ENCODE measurements at places on chromosomes 13 and 19.

DNA sequence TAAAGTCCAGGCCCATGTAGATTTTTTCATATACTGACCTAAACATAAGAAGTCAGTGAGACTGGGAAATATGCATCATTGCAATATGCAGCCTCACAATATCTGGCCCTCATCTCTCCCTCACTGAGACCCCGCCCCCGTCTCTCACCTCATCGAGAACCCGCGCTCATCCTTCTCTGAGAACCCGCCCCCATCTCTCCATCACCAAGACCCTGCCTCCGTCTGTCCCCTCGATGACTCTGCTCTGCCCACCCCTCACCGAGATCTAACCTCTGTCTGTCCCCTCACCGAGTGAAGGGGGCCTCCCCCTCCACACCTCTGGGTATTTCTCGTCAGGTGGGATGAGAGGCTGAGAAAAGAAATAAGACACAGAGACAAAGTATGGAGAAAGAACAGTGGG lies 20.5 kb upstream of the ZNF846 start:
- no peak for DNase-seq

- DNase-seq = no peak
Observed at GRCh38 chr13:27113436-27113835, 58.2 kb downstream of the USP12 start.

- no peak for DNase-seq
Observed at GRCh38 chr13:22451327-22451741, 729.4 kb upstream of the SGCG start.

- no peak for DNase-seq
Observed at GRCh38 chr13:97120976-97121375, 101.2 kb upstream of the MBNL2 start.

DNA sequence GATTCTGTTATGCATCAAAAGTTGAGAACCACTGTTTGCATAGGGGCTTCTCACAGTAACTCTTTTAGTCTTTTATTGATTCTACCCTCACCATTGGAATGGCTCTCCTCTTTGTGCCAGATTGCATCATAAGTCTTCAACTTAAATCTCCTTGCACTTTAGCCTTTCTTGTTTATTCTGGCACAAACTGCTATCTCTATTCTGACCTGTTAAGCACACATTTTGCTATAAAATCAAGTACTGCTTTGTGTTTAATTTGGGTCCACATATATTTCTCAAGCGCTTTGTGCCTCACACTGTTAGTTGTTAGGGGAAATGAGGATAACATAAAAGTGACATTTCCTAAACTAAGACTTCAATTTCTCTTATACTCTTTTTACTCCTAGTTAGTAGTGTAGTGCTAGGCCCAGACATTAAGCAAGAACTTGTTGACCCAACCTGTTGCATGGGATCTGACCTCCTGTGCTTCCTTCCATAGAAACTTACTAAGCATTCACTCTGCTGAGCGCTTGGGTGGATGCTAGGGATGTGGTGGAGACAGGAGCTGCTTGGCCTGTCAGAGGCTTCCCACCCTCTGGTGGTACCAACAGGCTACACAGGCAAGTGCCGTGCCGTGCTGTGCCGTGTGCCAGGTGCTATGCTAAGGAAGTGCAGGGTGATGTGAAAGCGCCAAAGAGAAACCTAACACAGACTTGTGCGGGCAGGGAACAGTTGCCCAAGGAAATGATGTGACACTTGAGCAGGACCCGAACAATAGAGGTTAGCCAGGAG lies 1.2 kb downstream of the UTP14C start:
- DNase-seq = no peak

GRCh38 chr19:28487999-28488398 lies 725.0 kb downstream of the UQCRFS1 start:
- no peak for DNase-seq

DNA sequence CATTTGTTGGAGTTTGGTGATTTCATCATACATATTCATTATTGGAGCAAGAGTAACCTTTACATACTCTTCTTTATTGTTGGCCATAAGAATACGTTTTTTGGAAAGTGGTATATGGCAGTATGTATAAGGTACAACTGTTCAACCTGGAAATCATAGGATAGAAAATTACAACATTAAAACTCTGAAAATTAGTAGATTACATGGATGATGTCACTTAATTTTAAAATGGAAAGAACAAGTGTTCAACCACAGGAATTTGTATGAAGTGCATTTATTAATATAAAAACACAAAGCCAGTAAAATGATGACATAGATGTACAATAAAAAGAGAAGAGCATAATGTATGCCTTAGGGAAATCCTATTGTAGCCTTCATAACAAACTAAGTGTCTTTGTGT lies 7.3 kb upstream of the ZNF155 start:
- DNase-seq = no peak

DNA sequence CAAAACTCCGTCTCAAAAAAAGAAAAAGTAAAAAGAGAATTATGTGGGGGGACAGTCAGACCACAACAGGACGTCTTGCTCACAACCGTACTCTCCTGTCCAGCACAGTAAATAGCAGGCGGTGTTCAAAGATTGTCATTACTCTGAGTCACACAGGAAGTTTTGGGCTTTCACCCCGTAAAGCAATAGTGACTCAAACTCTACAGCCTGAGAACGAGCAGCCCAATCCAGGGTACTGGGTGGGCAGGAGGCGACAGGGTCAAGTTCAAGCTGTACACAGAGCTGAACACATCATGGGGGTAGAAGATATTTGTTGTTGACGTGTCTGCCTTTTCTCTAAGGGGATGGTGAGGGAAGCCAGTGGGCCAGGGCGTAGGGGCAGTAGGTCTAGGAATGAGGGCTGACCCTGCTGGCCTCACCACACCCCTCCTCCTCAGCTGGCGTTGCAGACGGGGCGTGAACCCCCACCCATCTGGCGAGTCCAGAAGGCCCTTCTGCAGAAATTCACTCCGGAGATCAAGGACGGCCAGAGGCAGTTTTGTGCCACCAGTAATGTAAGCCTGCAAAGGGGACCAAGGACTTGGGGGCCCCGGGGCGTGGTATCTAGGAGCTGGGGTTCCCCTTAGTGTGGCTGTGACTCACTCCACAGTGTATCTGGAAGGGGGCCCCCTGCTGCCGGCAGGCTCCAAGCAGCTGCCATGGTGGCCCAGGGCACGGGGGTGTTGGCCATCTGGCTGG lies 23.3 kb downstream of the PRR12 start:
- no peak for DNase-seq

DNA sequence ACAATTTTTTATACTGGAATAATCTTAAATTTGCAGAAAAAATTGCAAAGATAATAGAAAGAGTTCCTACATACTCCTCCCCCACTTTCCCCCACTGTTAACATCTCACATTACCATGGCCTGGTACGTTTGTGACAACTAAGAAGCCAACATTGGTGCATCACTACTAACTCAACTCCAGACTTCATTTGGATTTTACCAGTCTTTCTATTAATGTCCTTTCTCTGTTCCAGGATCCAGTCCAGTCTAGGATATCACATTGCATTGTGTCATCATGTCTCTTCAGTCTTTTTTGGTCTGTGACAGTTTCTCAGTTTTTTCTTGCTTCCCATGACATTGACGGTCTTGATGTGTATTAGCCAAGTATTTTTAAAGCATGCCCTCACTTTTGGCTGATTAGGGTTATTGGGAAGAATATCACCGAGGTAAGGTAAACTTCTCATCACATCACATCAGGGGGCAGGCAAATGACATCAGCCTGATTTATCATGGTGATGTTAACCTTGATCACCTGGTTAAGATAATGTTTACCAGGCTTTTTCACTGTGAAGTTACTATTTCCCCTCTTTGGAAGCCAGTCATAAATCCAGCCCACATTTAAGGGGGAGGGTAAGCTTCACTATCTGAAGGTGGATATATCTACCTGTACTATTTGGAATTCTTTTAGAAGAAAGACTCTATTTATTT lies 322.1 kb downstream of the ENOX1 start:
- no peak for DNase-seq

- DNase-seq = no peak
Observed at GRCh38 chr19:53982001-53982451, 9.4 kb upstream of the CACNG6 start.

DNA sequence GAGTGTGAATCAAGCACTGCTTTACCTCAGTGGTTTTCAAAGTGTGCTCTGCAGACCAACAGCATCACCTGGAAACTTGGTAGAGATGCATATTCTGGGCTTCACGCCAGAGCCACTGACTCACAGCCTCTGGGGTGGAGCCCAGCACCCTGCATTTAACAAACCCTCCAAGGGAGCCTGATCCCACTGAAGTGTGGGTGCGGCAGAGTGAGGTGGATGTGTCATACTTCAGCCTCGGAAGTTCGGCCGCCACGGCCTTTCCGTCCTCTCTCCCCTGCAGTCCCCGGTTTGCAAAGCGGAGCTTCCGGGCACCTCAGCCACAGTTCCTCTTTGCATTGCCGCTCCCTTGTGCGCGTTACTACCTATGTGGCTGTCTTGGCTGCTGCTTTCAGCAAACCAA lies 33.3 kb upstream of the MICU2 start:
- DNase-seq = no peak

GRCh38 chr13:86757236-86757978 lies 913.8 kb upstream of the SLITRK5 start:
- DNase-seq = no peak

- peak; percentile 79 for DNase-seq
Observed at GRCh38 chr13:98445340-98446233, 131.3 kb downstream of the STK24 start.

DNA sequence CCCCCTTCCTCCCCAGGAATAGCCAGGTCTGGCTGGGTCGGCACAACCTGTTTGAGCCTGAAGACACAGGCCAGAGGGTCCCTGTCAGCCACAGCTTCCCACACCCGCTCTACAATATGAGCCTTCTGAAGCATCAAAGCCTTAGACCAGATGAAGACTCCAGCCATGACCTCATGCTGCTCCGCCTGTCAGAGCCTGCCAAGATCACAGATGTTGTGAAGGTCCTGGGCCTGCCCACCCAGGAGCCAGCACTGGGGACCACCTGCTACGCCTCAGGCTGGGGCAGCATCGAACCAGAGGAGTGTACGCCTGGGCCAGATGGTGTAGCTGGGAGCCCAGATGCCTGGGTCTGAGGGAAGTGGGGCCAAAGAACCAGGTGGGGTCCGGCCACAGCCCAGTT lies 3.2 kb downstream of the KLK2 start:
- DNase-seq = no peak

DNA sequence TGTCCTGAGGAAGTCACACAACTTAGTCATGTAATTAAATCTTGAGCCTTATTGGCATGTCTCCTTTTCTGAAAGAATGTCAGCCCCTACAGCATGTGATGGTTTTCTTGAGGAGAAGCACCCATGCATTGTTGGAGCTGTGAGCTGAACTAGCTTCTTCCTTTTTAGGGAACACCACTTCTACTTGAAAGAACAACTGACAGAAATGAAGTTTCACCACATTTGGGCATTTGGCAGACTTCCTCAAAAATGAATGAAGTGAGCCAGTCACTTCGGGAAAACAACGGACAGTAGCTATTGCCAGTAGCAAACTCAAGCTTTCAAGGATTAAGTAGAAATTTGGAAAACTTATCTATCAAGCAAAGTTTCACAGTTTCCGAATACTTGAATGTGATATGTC lies 1351.3 kb downstream of the EFNB2 start:
- no peak for DNase-seq

DNA sequence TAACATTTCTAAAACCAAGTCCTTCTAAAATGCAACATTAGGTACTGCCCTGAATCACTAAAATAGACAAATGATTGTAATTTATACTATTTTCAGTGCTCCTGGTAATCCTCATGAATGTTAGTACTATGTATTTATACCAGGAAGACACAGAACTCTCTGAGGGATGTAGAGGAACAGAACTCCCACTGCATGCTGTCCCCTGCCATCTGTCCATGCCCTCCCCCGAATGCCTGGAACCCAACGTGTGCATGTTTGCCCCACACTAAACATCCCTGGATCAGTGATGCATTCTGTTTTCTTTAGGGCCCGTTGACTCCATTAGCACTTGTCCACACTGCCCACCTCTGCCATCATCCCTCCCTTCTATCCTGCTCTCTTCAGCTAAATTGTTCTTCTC lies 26.5 kb downstream of the ENOX1 start:
- no peak for DNase-seq

GRCh38 chr13:20126541-20127261 lies 34.2 kb downstream of the GJA3 start:
- DNase-seq = no peak

DNA sequence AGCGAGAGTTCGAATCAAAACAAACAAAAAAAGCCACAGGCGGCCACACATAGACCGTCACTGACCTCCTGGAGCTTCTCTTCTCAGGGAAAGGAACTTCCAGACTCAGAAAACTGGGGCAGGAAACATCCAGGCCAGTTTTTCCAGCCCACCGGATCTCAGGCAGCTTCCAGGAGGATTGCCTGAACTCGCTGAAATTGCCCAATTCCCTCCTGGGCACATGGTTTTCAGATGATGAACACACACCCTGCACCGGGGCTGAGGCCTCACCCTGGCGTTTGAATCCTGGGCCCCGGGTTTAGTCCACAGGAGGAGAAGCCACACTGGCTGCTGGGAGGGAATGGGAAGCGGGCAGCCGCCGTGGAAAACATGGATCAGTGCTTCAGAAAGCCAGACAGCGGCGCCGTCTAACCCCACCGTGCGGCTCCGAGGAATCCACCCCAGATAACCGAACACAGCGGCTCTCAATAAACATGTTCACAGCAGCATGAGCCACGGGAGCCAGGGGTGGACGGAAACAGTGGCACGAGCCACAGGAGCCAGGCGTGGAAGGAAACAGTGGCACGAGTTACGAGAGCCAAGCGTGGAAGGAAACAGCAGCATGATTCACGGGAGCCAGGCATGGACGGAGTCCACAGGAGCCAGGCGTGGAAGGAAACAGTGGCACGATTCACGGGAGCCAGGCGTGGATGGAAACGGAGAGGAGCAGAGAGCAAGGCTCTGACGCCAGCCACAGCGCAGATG lies 18.2 kb upstream of the PTBP1 start:
- DNase-seq = no peak

GRCh38 chr13:89518289-89519077 lies 1829.0 kb upstream of the MIR17HG start:
- no peak for DNase-seq

- no peak for DNase-seq
Observed at GRCh38 chr19:16244091-16244490, 46.4 kb downstream of the AP1M1 start.

DNA sequence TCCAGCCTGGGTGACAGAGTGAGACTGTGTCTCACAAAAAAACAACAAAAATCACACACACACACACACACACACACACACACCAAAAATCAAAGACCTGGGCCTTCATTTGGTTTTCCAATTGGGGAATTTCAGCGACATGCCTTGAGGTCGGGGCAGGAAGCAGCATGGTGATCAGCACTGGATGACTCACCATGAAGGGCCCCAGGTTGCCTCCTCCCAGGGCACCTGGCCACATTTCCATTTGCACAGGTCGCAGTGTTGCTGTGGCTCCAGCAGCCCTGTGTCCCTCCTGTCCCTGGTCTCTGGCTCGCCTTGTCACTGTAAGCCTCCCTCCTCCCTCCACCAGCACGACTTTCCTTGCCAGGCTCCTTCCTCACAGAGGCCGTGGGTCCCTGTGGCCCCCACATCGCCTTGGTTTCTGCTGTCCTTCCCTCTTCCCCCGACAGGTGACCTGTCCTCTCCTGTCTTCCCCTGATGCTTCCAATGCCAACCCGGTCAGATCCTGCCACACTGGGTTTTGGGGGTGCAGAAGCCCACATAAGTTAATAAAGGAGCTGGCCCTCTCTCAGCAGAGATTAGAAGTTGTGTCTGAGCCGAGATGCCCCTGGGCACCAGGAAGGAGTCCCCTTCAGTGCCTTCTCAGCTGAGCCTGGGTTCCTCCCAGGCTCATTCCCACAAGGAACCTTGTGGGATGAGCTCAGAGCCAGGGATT lies 66.7 kb downstream of the GPR12 start:
- DNase-seq = no peak

GRCh38 chr13:73073050-73073449 lies 14.2 kb downstream of the KLF5 start:
- no peak for DNase-seq

All from left forelimb (tissue), 1 donor.